ENCODE measurements at places on chromosomes 1 and 21. TPM values are rescaled to one million over a fixed set of nuclear protein-coding genes. Genes with fewer than 3 reads are reported as not detected.

Gene CD48
- 3.2 TPM for polyA plus RNA-seq

DNA sequence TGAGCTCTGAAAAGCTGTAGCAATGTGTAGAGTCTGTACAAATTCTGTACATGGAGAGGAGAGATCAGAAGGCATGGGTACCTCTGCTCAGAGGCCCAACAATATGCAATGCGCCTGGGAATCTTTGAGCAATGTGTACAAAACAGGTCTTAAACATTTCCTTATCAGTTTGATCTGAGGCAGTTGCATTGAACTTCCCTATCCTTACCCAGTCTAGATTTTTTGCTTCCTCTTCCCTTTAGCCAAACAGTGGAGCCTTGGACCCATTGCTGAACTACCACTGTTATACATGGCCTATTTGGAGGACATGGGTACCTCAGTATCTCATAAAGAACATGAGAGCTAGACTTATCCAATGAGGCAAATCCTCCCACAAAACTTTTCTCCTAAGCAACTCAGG lies 12.6 kb upstream of the MNDA start:
- DNase-seq, result no peak

GRCh38 chr1:15177710-15178166 lies 24.2 kb downstream of the TMEM51 start:
- no peak for DNase-seq

DNA sequence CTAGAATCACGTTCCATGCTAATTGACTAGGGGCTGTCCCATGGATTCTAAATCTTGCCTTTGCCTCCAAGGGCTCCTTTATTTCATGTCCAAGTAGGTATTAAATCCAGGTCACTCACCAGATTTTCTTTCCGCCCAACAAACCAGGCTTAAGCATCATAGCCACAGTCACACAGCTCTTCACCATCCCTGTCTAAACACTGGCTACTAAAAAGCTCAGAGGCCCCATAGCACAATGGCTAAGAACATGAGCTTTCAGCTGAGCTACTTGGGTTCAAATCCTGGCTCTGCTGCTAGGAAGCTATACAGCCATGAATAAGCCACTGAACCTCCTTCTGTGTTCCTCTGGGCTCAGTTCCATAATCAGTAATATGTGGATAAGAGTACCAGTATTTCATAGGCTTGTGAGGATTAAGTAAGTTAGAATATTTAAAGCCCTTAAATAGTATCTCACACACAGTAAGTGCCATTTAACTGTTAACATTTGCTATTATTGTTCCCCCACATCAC lies 277.2 kb upstream of the GJB5 start:
- no peak for DNase-seq

GRCh38 chr1:185654199-185654951 lies 79.8 kb upstream of the HMCN1 start:
- DNase-seq, result no peak
